Activated CD8-positive, alpha-beta memory T cell treated with anti-CD3 and anti-CD28 coated beads for 4 hours (primary cell): ENCODE measurements at places on chromosomes 4 and X.

DNA sequence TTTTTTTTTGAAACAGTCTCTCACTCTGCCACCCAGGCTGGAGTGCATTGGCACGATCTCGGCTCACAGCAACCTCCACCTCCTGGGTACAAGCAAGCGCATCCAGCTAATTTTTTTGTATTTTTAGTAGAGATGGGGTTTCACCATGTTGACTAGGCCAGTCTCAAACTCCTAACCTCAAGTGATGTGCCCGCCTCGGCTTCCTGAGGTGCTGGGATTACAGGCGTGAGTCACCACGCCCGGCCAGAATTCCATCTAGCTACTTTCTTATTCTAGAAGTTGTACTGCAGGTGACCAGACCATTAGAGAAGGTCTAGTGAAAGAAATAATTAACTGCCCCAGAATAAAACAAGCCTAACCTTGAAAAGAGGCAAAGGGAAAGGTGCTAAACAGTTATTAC, 2.3 kb downstream of the LRBA start:
- DNase-seq, result no peak

DNA sequence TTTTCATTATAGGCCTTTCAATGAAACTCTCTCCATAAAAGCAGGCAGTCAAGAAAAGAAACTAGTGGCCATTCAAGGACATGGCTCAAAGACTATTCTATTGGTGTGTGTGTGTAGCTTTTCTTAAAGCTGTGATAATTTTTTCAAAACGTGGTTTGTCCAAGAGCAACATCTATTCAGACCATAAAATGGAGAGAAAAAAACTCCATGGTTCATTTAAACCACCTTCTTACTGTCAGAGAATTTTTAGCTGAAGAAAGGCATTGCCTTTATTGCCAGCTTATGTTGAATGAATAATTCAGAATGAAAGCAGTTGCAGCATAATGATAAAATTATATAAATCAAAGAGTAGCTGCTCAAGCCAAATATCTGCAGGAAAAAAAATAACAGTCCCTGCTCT, 325.5 kb downstream of the PCDH18 start:
- DNase-seq, result no peak

GRCh38 chr4:113355550-113356371, 306.3 kb downstream of the ANK2 start:
- DNase-seq, result peak; percentile 65

DNA sequence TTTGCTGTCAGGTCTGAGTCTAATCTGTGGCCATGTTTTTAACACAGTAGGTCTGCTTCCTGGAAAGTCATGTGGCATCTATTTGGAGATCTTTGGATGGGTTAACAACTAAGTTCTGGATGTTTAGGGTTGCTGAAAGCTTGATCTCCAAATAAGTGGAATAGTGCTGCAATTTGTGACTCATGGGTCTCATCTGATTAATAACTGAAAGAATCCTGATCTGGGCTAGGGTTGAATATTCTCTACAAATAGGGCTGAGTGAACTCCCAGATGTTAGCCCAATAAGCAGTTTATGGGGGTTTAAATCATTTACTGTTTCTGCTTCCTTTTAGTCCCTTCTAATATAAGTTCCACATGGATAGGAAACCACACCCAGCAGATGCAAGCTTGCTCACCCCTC, 23.1 kb downstream of the CT47C1 start:
- DNase-seq, result no peak

DNA sequence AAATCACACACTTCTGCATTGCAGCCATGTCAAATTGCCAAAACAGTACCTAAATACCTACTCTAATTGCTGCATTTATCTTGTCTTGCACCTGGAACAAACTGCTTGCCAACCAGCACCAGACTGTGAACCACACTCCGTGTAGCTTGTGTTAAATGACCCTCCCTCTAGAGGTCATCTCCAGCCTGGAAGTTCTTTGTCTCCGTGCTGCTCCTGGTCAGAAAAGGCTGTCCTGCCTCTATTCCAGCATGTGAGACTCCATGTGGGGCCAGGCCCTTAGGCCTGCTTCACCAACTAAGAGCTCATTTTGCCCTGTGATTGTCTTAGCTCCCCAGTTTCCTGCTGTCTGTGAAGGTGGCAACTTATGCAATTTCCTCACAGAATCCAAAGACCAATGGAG, 28.3 kb downstream of the CNGA2 start:
- DNase-seq, result no peak

GRCh38 chr4:181877329-181877848, 365.8 kb upstream of the TENM3 start:
- DNase-seq, result no peak

- no peak for DNase-seq
Measured at GRCh38 chr4:114180481-114180880, 201.0 kb upstream of the ARSJ start.

DNA sequence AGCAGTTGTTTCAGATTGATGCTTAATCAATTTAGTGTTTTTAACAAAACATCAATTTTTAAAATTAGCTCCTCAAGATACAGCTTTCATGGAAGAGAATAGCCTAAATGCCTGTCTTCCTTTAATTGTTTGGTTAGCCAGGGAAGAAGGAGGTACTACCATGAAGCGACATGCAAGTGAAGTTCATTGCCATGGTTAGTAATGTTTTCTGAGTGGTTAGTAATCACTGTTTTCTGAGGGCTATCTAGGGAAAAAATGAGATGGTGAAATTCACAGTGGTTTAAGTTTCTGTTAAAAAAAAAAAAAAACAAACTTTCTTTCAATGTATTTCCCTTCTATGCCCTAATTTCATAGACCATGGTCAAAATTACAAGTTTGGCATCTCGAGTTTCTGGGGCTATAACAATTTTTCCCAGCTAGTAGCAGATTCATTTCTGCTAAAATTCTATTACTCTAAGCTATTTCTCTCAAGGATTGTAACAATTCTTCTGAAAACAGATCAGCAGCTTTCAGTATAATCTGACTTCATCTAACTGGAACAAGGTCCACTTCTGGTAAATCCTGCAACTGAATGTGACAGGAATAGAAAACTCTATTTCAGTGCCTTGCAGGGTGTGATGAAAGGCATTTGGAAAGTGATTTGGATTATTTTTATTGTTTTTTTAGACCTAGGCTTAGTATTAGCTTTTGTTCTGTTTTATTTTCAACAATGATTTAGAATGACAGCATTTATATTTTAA, 157.0 kb downstream of the PCDH18 start:
- no peak for DNase-seq

DNA sequence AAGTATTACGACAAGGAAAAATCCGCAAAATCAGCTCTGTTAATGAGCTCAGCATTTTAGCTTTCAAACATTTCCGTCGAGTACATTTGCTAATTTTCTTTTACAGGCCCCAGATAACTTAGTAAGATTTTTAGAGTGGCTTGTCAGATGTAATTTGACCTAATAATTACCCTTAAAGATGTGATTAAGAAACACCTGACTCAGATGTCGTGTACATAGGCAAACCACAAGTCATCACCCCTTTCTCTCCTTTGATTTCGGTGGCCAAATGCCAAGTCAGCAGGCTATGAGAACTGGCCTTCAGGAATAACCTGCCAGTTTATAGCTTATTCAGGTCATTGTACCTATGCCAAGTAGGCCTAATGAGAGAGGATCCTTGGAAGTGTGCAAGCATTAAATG, 369.6 kb downstream of the PCDH7 start:
- DNase-seq, result no peak

DNA sequence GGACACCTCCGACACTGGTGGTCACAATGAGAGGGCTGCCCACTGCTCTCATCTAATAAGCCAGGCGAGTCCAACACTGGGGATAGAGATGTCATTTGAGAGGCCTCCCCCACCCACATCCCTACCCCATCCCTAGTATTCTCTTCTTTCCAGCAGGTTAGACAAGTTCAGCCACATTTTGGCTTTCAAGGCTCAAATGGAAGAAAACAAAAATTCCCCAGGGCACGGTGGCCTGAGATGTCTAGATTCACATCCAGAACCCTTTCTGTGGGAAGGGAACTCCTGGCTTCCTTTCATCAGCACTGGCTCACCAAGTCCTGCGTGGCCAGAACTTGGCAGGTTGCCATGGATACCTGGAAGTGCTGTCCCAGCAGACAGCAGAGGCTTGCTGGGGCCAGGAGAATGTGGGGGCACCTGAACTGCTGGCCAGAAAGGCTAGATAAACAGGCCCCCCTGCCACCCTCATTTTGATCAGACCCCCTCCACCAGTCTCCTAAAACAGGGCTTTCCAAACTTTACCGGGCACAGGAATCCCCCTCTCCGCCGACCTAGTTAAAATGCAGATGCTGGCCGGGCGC, 1.3 kb upstream of the NYX start:
- DNase-seq, result no peak

DNA sequence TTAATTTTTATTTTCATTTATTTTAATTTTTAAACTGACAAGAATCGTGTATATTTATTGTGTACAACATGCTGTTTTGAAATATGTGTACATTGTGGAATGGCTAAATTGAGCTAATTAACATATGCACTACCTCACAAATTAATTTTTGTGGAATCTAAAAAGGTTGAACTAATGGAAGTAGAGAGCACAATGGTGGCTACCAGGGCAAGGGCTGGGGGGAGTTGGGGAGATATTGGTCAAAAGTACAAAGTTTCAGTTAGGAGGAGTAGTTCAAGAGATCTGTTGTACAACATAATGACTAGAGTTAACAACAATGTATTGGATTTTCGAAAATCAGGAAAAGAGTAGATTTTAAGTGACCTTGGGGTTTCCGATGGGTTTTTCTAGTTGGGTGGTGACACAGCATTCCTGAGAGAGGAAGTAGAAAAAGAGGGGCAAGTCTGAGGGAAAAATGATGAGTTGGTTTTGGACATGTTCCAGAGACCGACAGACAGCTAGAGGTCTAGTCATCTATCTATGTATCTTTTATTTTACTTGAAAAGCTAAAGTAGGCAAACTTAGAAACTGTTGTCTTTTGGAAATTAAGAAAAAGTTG, 23.2 kb downstream of the APOO start:
- no peak for DNase-seq

DNA sequence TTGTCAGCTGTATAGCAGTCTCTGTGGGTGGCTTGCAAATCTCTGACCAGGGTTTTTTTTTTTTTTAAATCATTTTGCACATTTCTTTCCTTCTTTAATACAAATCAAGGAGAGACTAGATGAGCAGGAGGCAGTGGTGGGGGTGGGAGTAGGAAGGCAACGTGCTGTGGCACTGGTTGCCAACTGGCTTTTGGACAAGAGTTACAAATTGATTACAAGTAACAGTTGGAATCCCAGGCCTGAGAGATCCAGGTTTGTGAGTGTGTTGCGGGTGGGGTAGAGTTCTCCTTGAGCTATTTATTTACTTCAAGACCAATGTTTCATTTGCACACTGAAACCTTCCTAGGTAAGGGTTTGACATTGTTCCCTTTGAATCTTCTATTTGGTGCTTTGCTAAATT, 325.3 kb downstream of the AFF2 start:
- DNase-seq, result no peak

GRCh38 chr4:94834501-94834900, 76.7 kb downstream of the BMPR1B start:
- DNase-seq, result no peak

DNA sequence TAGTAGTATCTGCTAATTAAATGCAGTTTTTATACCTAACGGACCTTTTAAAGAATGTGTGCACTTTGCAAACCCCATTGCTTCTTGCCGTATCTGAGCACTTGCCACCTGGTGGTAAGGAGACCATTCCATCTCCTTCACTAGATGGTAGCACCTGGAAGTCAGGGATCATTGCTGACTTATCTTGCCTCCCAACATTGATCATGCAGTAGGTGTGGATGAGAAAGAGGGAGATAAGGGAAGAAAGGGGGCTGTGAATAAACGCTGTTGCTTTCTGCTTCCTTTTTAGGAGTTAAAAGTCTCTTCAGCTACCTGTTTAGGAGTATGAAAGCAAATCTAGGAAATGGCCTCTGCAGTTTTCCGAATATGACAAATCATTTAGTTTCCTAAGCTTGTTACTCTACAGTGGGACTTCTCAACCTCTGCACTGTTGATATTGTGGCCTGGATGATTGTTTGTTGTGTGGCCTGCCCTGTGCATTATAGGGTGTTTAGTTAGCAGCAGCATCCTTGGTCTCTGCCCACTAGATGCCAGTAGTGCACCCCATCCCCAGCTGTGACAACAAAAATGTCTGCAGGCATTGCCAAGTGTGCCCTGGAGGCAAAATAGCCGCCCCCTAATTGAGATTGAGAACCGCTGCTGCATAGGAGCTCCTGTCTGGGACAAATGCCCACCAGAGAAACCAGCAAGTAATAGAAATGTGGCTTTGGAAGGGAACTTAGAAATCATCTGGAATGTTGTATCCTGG, 38.8 kb downstream of the GAB1 start:
- no peak for DNase-seq

DNA sequence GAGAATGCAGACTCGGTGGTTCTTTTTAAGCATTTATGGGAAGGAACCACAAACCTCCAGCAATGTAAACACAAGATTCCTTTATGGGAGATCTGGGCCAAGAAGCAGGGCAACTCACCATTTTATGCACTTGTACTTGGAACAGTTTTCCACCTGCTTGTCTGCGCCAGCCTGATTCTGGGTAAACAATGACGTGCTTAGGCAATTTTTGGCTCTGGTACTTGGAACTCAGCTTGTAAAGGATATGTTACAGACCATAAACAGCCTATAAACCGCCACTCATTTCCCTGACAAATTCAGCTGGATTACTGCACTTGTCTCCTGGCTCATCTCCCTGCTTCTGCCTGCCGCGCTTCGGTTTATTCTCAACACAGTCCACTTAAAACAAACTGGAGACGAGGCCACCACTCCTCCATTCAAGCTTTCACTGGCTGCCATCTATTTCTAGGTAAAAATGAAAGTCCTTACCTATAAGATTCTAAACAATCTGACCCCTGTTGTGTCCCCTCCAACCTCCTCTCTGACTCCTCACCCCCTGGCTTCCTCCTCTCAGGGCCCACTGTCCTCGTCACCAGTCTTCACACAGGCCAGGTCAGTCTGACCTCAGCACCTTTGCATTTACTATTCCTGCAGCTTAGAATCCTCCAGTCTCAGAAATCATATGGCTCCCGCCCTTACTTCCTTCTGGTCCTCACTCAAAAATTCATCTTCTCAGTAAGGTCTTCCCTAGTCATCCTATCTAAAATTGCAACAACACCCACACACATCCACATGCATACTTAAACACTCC, 205.9 kb upstream of the GALNT7 start:
- no peak for DNase-seq

DNA sequence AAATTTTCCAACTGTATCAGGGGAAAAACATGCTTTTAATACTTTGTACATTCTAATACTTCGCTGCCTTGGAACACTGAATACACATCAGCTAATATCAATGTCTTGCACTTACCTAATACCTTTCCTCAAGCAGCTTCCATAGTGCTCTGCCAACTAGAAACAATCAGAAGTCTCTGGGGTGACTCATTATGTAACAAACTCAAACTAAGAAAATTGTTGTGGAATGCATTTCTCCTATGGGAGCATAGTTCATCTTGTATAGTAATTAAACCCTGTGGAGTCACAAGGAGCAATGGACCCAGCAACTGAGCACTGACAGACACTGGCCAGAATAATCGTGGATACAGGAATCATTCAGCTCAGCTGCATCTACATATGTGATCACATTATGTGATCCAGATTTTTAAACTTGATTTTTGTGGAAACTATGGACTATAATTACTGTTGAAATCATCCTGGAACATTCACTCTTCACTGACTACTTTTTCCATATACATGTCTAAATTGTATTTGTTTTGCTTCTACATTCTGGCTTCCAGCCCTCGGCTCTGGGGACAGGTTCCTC, 496.9 kb downstream of the TMA16 start:
- DNase-seq, result no peak

GRCh38 chrX:20265726-20266681, 705 bp downstream of the RPS6KA3 start:
- DNase-seq, result peak; percentile 14

- DNase-seq, result no peak
Measured at GRCh38 chr4:22634541-22635181, 58.1 kb upstream of the GBA3 start.
